Stimulated activated CD8-positive, alpha-beta memory T cell treated with anti-CD3 and anti-CD28 coated beads, Interleukin-4, amount 100 ng/mL, for 24 hours (primary cell): ENCODE measurements at places on chromosomes 13 and 19.

DNA sequence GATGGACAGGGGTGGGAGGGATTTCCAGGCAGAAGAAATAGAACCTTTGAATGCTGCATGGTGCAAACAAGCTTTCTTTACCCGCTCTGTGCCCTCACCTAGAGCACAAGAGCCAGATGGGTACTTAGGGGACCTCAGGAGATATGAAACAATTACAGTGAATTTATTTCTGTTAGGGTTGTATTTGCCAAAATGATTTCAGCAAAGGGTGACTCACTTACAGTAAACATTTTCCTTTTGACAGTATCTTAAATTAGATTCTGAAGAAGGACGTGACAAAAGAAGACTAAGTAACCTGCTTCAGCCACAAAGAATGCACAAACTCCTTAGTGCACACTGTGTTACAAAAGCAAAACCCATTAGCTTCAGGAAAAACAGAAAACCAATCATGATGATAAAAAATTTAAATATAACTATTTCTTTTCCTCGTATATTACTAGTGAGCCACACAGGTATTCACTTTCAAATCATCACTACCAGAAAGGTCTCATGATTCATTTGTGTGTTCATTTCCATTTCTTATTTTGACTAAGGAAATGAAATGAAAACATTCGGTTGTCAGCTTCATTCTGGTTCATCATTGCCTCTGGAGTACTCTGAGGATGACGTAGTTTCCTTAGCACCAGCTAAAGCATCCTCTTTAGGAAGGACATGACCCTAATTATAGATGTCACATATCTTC, 158.8 kb downstream of the NHLRC3 start:
- no peak for DNase-seq

- peak; percentile 10 for DNase-seq
Measured at GRCh38 chr19:17135001-17135853, 59.6 kb downstream of the MYO9B start.

DNA sequence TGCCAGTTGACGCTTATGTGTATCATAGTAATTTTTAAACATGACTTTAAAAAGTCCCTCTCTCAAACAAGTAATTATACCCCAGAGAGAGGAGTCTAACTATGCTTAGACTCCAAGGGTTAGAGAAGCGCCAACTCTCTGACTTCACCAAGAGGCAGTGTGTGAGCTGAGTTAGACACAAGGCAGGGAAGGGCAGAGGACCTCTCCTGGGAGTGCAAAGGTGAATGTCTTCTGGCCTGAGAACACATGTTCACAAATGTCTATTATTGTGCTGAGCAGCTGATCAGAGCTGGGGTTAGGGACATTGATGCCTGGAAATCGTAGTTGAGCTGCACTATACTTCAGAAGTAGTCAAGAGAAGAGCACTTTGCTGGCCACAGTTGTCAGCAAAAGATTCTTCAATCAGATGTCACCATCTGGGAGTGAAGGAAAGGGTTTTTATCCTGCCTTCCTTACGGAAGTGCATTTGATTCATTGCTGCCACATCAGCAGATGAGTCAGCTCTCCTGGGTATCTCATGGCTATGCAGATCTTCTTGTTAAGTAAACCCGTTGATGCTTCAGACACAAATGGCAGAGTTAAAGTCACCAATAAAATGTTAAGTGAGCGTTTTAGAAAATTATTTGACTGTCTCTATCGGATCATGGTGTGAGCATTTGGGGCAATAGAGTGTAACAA, 283.2 kb upstream of the ARGLU1 start:
- DNase-seq: no peak

- DNase-seq: no peak
Measured at GRCh38 chr19:14779151-14779550, 791 bp upstream of the ADGRE2 start.

DNA sequence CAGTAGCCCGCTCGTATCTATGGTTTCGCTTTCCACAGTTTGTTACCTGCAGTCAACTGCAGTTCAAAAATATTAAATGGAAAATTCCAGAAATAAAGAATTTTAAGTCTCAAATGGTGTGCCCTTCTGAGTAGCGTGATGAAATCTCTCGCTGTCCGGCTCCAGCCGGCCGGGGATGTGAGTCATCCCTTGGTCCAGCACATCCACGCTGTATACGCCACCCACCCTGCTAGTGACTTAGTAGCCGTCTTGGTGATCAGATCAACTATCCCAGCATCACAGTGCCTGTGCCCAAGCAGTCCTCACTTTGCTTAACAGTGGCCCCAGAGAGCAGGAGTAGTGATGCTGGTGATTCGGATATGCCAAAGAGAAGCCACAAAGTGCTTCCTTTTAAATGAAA, 40.0 kb downstream of the ZNF331 start:
- no peak for DNase-seq

DNA sequence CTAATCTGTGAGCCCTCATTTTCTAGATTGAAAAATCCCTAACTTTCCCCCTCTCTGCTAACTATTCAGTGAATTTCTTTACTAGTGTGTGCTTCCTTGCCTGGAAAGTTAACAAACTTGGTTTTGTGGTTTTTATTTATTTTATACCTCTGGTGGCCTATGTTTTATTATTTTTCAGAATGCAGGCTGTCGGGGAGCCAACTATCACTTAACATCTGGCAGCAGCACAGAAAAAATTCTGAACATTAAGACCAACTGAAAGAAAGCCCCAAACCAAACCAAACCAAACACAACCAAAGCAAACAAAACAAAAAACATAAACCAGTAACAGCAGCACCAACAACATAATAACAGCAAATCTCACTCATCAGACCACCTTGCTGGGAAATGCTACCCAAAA, 109.0 kb upstream of the KL start:
- DNase-seq: no peak

GRCh38 chr19:49114630-49115363, 627 bp downstream of the LIN7B start:
- peak; percentile 24 for DNase-seq
